Hepatocyte (in vitro differentiated cells): ENCODE measurements at places on chromosomes 16 and 17.

DNA sequence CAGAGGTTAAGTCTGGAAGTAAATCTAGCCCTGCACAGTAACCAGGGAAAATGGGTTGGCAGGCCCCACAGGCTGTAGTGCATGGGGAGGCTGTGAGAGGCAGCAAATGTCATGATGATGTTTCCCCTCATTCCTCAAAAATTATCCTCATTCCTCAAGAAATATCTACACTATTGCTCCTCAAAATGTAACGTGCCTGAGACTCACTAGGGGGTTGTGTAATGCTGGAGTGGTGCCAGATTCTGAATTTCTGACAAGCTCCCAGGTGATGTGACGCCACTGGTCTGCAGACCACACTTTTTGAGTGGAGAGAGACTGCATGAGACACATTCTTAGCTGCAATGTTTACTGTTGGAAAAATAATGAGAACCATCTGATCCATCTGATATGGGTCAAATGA lies 1.2 kb upstream of the MPP3 start:
- no peak for DNase-seq

DNA sequence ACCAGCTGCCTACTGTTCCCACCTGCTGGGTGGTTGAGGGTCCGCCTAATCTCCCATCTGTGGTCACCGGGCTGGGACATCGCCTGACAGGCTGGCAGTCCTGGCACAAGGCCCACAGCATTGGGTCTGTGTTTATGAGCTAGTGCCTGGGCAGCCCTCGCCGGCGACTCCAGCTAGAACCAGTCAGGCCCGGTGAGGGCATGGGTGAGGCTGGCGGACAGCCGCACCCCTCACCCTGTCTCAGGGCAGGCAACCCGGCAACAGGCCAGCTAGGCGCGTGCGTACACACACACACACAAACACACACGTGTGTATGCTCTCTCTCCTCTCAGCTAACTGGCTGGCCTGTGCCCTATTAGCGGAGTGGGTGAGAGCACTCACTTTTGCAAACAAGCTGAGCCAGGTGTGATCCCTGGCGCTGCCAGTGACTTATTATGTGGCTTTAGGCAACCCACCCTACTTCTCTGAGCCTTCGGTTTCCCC lies 10.4 kb downstream of the HSD11B2 start:
- no peak for DNase-seq

DNA sequence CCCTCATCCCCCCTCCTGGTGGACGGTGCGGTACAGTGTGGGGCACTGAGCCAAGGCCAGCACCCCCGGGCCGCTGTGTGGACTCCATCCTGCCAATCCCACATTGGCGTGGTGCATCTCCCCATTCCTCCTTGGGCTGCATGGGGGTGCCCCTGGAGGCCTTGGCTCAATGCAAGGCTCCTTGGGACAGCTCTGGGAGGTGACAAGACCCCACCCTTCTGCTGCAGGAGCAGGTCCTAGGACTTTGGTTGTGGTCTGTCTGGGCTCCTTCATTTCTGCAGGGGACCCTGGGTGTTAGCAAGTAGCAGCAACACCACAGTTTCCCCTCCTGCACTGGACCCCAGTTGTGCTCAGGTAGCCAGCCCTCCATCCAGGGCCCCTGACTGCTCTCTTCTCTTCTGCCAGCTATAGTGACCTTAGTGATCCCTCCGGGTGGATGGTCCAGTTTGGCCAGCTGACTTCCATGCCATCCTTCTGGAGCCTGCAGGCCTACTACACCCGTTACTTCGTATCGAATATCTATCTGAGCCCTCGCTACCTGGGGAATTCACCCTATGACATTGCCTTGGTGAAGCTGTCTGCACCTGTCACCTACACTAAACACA lies 1.3 kb downstream of the PRSS21 start:
- DNase-seq = no peak

- no peak for DNase-seq
Observed at GRCh38 chr16:2769100-2769529, 8.0 kb downstream of the ELOB start.

GRCh38 chr16:87063543-87063942 lies 253.6 kb downstream of the C16orf95 start:
- no peak for DNase-seq

GRCh38 chr17:17770632-17771044 lies 66.1 kb downstream of the SREBF1 start:
- no peak for DNase-seq

DNA sequence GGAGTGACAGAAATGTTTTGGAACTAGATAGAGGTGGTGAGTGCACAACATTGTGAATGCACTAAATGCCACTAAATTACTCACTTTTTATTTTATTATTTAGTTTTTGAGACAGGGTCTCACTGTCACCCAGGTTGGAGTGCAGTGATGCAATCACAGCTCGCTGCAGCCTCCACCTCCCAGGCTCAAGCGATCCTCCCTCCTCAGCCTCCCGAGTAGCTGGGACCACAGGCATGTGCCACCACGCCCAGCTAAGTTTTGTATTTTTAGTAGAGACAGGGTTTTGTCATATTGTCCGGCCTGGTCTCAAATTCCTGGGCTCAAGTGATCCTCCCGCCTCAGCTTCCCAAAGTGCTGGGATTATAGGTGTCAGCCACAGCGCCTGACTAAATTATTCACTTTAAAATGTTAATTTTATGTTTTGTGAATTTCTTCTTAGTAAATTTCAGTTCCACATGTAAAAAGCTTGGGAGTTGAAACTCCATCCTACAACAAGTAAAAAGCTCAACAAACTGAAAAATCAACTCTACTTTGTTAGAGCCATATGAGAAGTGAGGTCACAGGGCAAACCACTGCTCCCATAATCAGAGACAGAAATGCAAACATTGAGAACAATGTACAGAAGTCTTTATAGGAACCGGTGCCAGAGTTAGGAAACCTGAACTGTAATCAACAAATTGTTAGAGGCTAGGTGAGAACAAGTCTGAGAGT lies 13.8 kb upstream of the SLC5A10 start:
- DNase-seq = no peak

DNA sequence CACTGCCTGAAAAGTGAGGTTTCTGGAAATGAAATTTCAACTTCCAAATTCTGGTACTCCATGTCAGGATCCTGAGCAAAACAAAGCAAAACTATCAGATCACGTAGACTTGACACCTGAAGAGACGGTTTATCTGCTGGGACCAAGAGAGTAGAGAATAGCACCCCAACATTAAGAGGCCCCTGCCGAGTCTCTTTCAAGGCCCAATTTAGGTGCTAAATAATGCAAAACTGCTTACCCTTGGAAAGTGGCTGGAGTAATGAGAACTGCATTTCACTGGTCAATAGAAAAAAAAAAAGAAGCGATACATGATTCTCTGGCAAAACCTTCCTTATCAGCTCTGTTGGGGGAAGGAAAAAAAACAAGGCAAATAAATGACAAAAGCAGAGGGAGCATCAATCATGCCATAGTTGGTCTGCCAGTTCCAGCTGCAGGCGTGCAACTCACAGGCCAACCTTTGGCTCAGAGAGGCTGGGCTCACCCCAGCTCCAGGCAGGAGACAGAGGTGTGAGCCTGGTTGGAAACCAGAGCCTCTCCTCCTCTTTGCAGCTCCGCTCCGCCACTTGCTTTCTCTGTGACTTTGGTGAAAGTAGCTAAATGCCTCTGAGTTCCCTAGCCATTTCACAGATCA lies 595.2 kb downstream of the TOX3 start:
- DNase-seq = no peak

DNA sequence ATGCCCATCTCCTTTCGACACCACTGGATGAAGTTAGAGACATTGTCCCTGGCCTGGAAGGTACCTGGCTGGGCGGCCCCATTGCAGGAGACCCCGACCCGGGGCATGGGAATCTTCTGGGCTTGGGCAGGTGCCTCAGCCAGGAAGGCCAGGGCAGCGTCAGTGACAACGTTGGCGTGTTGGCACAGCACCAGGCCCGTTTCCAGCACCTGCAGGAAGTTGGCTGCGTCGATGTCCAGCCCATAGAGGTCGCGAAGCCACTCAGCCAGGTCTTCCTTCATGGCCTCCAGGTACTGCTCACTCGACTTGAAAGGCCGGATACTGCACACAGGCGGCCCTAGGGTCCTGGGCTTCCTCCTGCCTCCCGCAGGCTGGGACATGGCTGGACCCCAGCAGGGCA lies 568 bp downstream of the GAS2L2 start:
- DNase-seq = no peak

- DNase-seq = no peak
Observed at GRCh38 chr16:66832661-66833305, 2.0 kb upstream of the NAE1 start.

- DNase-seq = peak; percentile 45
Observed at GRCh38 chr16:46884513-46885293, 541 bp downstream of the GPT2 start.

- no peak for DNase-seq
Observed at GRCh38 chr16:5642011-5642410, 544.4 kb upstream of the EEF2KMT start.

- no peak for DNase-seq
Observed at GRCh38 chr16:27245276-27246172, 23.0 kb downstream of the NSMCE1 start.
